ENCODE measurements at places on chromosomes 12 and 14.

GRCh38 chr12:69425417-69425816, 44.8 kb upstream of the FRS2 start:
- no peak for DNase-seq

DNA sequence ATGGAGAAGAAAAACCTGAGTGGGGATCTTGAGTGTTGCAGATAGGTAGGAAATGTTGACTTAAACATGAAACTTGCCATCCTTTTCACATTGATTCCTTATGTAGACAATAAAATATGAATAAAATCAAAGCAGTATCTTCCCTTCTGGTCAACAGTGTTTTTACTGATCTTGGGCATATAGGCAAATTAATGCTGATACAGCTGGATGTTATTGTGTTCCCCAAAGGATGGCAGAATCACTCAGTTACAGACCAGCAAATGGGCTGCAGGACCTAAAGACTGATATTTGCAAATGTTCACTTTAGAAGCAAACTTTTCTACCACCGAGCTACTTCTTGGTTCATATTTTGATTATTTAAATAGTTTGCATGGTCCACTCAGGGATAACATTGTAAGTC, 33.9 kb downstream of the MTHFD1 start:
- no peak for DNase-seq

DNA sequence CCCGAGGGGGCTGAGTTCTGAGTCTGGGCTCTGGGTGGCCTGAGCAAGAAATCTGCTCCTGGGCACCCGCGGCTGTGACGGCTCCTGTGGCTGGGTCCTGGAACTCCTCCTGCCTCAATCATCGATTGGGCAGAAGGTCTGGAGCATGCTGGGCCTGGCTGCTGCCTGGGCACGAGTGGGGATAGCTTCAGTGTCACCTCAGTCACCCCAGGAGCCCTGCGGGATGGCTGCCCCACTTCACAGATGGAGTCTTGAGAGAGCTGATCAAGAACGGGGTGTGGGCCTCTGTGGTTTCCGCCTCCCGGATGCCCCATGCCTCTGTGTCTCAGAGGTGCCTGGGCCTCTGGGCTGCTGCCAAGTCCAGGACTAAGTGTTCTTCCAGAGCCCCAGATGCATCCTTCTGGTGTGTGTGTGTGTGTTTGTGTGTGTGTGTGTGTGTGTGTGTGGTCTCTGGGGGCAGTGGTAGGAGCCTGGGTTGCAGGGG, 185.6 kb upstream of the C14orf180 start:
- peak; percentile 82 for DNase-seq

GRCh38 chr12:79929065-79929464, 5.8 kb downstream of the PPP1R12A start:
- no peak for DNase-seq

GRCh38 chr12:3130057-3130830, 53.1 kb downstream of the TSPAN9 start:
- no peak for DNase-seq

- no peak for DNase-seq
Measured at GRCh38 chr12:130251236-130251780, 86.4 kb upstream of the PIWIL1 start.

DNA sequence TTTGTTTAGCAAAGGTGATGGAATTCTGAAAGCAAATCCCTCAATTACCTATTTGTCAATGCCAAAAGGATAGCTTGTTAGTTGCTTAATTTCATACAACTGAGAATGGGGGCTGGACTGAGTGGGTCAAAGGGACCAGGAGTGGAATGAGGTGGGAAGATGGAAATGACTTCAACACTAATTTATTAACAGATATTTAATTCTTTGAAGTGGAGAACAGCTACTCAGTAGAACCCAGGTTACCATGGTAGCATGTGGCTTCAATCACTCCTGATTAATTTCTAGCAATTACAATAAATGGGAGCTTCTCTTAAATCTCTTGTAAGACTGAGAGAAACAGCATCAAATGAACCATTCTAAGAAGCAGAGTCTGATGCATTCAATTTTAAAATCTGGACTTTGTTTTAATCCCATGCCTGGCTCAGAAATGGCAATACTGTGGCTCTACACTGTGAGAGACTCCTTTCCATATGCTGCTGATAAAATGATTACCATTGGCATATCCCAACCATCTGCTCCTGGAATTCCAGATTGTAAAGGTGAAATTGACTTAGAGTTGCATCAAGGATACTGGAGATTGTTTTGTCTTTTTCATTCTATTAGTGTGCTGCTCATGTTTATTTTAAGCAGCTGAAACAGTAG, 607.8 kb downstream of the SNAPC1 start:
- DNase-seq = no peak

- peak; percentile 29 for DNase-seq
Measured at GRCh38 chr12:57127101-57127725, 1.1 kb upstream of the LRP1 start.

GRCh38 chr12:57779736-57780135, 2.9 kb upstream of the TSFM start:
- no peak for DNase-seq

DNA sequence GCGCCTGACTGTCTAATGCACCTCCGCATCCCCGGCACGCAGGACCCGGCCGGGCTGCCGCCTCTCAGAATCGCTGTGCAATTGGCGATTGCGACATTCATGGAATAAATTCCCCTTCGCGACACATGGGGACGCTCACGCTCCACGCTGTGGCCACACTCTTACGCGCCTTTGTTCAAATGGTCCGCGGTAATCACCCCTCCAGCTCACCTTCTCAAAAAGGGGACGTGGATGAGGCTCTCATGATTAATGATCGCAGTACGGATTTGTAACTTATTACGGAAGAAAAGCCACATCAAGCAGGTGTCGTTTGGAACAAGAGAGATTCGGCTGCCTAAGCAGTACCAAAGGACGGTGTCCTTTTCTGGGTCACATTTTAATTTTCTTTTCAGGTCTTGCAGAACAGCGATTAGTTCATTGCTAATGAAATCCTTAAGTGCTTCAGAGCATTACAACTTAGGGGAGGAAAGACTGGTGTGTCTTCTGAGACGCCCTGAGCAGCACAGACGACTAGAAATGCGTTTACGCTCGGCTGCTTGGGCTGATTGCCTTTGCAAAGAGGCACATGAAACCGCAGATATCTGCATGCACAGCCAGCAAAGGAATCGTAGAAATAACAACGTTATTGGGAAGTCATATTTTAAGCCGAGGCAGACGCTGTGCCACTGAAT, 37.3 kb upstream of the ADGRD1 start:
- DNase-seq = no peak

Measured in CD4-positive, alpha-beta T cell treated with Interleukin-17A for 1 hour (primary cell).